ENCODE measurements at places on chromosomes 5 and 9.

DNA sequence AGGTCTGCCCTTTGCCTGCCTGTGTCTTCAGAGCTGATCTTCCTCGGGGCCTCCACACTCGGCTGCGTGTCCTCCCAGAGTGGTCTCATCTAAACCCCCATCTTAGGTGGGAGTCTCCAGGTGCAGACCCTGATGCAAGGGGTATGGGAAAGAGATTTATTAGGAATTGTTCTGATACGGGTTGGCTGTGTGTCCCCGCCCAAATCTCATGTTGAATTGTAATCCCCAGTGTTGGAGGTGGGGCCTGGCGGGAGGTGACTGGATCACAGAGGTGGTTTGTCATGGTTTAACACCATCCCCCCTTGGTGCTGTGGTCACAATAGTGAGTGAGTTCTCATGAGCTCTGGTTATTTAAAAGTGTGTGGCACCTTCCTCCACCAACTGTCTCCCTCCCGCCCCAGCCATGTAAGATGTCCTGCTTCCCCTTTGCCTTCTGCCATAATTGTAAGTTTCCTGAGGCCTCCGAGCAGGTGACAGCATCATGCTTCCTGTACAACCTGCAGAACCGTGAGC lies 208.4 kb downstream of the AOPEP start:
- no peak for DNase-seq

- no peak for DNase-seq
Observed at GRCh38 chr5:10735569-10736276, 25.3 kb downstream of the DAP start.

DNA sequence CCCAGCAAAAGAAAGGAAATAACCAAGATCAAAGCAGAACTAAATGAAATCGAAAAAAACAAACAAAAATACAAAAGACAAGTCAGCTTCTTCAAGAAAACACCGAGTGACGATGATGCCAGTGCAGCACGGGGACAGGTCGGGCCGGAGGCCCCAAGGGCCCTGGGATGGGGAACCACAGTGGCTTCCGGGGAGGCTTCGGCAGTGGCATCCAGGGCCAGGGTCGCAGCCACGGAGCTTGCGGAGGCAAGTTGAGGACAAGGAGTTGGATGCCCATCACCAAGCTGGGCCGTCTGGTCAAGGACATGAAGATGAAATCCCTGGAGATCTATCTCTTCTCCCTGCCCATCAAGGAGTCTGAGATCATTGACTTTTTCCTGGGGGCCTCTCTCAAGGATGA lies 53.2 kb upstream of the WDR41 start:
- DNase-seq = no peak

- DNase-seq = no peak
Observed at GRCh38 chr9:127121628-127122175, 733 bp downstream of the ANGPTL2 start.

GRCh38 chr9:134226221-134226930 lies 62.0 kb upstream of the RNU6ATAC start:
- no peak for DNase-seq

DNA sequence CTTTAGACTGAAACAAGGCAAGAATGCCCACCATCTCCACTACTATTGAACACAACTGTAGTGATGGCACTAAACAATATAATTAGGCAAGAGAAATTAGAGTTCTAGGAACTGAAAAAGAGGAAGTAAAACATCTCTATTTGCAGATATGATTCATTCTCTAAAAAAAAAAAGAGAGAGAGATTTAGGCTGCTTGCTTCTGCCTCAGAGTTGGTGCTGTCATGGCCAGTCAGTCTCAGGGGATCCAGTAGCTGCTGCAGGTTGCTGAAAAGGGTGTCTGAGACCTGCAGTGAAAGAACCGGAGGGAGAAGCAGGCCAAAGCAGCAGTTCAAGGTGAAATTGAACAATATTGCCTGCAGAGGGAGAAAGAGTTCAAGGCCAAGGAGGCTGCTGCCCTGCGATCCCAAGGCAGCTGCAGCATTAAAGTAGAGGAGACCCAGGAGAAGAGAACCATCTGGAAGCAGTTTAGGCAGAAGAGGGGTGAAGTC lies 72.5 kb downstream of the AP3B1 start:
- DNase-seq = no peak

DNA sequence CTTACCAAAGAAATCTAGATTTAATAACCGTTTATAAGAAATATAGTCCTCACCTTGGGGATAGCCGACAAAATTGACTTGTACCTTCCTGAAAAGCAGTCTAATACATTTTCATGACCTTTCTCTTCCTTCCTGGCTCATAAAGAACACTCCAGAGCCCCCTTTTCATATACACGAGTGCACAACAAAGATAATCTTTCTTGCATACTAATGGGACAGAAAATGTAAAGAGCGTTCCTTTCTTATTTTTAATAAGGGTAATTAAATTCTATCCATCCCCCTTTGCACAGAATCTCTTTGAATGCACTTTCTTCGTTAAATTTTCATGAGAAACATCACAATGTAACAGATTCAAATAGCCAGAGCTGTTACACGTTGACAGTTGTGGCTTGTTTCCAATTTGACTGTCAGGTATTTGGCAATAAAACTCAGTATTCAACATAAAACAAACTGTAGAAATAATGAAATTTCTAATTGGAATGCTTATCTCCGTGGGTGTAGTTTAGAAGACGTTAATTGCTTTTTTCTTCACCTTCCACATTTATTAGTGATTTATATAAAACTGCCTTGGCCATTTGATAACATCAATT lies 732.3 kb upstream of the DMAC1 start:
- no peak for DNase-seq

- no peak for DNase-seq
Observed at GRCh38 chr5:82806513-82806912, 270.7 kb downstream of the TMEM167A start.

- DNase-seq = no peak
Observed at GRCh38 chr5:11955331-11955730, 51.1 kb upstream of the CTNND2 start.

- DNase-seq = no peak
Observed at GRCh38 chr5:469752-470483, 26.9 kb downstream of the EXOC3 start.

- DNase-seq = no peak
Observed at GRCh38 chr5:13913962-13914361, 30.5 kb downstream of the DNAH5 start.

DNA sequence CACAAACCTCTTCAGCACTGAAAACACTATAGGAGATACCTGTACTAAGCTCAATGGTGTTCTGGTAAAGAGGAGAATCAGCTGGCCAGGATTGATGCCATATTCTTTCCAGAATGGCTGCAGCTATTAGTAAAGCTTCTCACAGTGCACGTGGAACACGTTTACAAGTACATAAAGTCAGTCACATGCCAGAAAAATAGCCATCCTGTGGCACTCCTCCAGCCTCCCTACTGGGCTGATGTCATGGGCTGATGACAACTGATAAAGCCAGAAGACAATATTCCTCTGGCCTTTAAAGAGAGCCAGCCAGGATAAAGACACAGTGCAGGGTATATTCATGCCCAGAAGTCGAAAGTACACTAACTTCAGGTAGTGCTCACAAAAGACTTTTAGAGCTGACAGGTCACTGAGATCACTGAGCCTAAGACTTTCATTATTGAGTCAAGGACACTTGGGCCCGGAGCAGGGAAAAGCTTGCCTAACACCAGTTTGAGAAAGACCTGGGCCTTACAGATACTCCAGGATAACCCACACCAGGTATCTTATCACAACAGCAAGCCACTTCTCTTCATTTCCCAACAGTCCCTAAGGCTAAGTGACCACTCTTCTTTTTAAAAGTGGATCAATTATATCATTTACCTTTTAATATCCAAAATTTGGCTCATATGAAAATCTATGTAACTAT lies 29.4 kb downstream of the ABITRAM start:
- DNase-seq = no peak

DNA sequence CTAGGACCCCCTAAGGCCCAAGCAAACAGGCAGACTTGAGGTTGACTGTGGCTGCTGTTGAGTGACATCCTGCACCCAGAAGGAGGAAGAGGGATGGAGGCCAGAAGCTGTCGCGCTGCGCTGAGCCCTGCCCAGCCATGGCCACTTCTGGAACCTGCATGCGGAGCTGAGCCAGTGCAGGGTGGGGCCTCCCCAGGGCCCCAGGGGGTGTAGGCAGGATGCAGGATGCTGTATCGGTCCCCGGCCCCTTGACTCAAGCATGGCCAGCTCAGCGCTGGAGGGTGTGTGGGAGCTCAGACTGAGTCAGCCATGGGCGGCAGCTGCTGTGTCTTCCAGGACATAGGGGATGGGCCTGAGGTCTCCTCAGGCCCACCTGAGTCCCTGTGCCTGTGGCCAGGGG lies 26.9 kb downstream of the GLT6D1 start:
- DNase-seq = no peak

DNA sequence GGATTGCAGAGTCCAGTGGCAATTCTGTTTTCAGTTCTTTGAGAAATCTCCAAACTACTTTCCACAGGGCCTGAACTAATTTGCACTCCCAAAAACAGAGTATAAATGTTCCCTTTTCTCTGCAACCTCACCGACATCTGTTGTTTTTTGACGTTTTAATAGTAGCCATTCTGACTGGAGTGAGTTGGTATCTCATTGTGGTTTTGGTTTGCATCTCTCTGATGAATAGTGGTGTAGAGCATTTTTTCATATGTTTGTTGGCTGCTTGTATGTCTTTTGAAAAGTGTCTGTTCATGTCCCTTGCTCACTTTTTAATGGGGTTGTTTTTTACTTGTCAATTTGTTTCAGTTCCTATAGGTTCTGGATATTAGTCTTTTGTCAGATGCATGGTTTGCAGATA lies 72.6 kb downstream of the PALM2AKAP2 start:
- DNase-seq = no peak

GRCh38 chr5:161442471-161442870 lies 104.1 kb downstream of the GABRB2 start:
- no peak for DNase-seq

DNA sequence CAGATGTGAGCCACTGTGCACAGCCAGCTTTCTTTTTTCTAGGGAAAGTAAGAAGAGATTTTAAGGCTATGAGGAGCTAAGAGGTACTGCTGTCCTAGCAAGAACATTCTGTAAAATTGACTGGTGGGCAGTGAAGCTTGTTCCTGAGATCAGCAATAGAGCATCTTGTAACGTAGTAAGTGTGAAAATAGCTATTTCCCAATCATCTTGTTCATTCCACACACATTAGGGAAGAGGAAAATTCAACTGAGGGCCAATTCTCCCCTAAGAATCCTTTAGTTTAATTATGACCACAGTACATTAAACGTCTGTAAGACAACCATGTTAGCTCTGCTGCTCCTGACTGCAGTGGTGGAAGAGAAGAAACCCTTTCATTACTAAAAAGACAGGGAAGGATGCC lies 246.2 kb downstream of the EFNA5 start:
- DNase-seq = no peak

GRCh38 chr9:121612511-121612998 lies 38.9 kb upstream of the DAB2IP start:
- no peak for DNase-seq

GRCh38 chr5:23330726-23331125 lies 176.7 kb upstream of the PRDM9 start:
- DNase-seq = no peak

DNA sequence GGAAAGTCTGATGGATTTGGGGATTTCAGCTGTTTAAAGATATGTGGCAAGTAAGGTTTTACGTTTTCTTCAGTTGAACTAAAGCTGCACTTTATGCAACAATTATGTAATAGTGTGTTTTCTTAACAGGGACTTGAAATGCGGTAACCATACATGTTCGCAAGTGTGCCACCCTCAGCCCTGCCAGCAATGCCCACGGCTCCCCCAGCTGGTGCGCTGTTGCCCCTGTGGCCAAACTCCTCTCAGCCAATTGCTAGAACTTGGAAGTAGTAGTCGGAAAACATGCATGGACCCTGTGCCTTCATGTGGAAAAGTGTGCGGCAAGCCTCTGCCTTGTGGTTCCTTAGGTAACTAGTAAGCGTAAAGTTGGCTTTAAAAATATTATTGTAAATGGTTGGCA lies 28.5 kb downstream of the NFX1 start:
- no peak for DNase-seq

GRCh38 chr5:157443041-157443549 lies 16.9 kb upstream of the NIPAL4 start:
- peak; percentile 45 for DNase-seq

DNA sequence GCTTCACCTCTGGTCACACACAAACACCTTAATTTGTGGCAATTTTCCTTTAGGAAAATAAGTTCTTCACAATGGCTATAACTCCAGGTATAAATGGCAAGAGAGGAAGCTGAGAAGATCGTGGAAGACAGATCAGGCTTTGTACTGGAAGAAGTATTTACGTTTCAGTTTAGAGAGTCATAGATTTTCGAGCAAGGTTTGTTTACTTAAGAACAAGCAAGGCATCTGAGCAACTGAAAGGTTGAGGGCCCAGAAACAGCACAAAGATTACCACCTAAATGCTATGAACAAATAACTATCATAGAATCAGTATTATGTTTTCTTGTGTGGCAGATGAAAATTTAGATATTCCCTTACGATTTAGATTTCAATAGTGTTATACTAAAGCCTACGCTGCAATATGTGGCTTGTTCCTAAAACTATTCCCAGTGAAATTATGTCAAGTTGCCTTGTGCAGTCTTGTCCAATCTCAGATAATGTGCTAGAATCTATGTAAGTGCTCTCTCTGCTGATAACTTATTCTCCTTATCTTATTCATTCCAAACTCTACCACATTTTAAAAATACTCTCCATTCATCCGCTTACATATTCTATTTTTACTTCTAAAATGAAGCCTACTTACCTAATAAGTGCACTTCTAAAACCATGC lies 6.7 kb downstream of the SLCO4C1 start:
- DNase-seq = no peak

GRCh38 chr9:135712613-135713295 lies 10.8 kb downstream of the KCNT1 start:
- DNase-seq = no peak

- DNase-seq = no peak
Observed at GRCh38 chr9:136592666-136593065, 46.8 kb upstream of the NOTCH1 start.

GRCh38 chr9:8156346-8156745 lies 356.8 kb upstream of the DMAC1 start:
- DNase-seq = no peak

DNA sequence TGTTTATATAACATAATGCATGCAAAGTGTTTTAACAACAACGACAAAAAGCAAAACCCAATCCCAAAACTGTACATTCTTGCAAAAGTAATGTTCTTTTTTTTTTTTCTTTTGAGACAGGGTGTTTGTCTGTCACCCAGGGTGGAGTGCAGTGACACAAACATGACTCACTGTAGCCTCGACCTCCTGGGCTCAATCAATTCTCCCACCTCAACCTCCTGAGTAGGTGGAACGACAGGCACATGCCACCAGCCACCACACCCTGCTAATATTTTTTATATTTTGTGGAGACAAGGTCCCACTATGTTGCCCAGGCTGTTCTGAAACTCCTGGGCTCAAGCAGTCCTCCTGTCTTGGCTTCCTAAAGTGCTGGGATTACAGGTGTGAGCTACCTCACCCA lies 13.6 kb upstream of the HAVCR1 start:
- no peak for DNase-seq

- DNase-seq = no peak
Observed at GRCh38 chr9:35516479-35516878, 26.6 kb downstream of the RUSC2 start.

- DNase-seq = no peak
Observed at GRCh38 chr9:115520646-115521045, 402.7 kb upstream of the TNC start.

- DNase-seq = no peak
Observed at GRCh38 chr5:102888483-102888882, 133.4 kb downstream of the PAM start.

Data from NCI-H2081 (cell line).